ENCODE measurements at places on chromosomes 3 and 15.

GRCh38 chr3:134354612-134355251 is 19.5 kb downstream of the AMOTL2 start:
- DNase-seq: no peak

GRCh38 chr15:93985925-93986324 is 245.4 kb upstream of the MCTP2 start:
- DNase-seq: no peak

GRCh38 chr3:41364736-41365135 is 165.4 kb downstream of the CTNNB1 start:
- DNase-seq: no peak

- no peak for DNase-seq
Observed at GRCh38 chr3:89252860-89253259, 145.4 kb downstream of the EPHA3 start.

GRCh38 chr15:43518197-43518761 is 871 bp downstream of the MAP1A start:
- DNase-seq: peak; percentile 76

DNA sequence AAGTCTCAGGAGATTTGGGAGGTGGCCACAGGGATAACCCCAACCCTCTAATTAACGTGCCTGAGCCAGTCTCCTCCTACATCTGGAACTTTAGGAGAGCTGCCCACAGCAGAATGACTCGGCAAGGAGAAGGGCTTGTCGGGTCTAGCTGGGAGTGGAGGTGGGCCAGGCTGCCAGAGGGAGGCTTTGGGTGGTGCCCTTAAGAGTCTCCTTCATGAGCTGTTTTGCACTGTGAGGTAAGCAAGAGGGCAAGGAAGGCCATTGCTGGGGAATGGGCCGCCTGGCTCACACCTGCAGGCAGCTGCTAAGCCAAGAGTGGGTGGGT is 3.6 kb upstream of the TNK2 start:
- DNase-seq: no peak

DNA sequence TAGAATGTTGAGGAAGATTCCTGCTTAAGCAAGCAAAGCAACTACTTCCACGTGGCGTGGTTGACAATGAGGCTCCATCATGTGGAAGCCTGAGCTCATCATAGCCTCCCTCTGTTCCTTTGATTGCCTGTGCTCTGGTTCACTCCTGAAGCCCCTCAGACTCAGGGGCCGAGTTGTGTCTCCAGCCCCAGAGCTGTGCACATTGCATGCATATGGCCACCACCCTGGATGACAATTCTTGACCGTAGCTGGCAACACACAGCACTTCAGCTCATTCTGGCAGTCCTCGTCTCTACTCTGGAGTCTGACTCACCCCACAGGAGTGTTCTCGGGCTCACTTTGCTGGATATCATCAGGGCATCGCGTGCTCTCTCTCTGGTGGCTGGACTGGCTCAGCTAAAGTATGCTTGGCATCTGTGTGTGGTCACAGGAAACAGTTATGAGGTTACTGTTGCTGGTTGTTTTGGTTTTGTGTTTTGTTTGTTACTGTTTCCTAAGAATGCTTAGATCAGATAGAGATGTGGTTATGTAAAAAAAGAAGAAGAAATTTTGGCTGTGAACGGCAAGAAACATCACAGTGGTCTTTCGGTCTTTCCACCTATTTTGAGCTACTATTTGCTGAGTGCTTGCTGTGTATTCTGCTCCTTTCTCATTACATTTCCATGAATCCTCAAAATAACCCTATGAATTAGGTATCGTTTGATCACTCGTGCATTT is 41.6 kb upstream of the MRPS22 start:
- DNase-seq: no peak

DNA sequence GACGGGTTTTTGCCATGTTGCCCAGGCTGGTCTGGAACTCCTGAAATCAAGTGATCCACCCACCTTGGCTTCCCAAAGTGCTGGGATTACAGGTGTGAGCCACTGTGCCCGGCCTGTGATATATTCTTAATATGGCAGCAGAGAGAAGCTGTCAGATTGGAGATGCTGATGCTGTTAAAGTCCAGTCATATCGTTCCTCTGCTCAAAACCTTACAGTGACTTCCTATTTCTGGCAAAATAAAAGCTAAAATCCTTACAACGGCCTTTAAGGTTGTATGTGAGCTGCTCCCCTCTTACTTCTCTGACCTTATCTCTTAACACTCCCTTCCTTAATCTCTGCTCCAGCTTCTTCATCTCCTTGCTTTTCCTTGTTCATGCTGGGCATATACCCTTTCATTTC is 26.6 kb upstream of the MGA start:
- DNase-seq: no peak

DNA sequence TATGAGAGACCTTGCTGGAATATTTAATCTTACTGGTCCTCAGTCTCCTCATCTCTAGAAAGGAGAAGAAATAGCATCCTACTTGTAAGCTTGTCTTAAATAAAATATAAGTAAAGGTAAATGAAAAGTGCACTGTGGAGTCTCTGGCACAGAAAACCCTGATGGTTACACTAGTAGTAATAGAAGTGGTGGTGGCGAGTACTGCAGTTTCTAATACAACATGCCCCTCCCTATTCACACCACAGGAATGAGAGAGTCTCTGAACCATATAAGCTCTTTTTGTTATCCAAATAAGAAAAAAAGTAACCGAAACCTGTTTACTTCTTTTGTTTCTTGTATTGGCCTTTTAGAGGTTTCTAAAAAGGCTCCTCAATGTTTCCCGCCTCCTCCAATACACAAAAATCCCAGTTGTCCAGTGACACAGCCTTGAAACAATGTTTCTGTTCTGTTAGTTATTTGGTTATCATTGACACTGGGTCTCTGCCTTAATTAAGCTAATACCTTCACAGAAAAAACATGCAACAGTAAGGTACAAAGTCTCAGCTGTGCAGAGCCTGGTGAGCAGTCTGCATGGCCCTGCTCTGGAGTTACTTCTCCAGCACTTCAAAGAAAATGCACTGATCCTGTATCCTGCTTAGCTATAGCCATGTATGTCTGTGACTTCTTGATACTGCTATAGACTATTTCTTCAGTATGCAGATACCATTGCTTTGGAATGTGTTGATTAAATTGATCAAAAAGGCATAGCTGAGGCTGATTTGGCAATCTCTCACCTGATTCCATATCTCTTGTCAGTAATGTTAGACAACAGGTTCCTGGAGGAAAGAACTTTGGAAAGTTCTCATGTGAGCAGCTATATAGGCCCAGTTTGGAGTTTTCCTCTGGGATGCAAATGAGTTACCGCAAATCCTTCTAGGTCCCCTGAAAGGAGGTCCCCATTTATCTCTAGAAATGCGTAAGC is 315.6 kb upstream of the IL12A start:
- DNase-seq: peak; percentile 26

DNA sequence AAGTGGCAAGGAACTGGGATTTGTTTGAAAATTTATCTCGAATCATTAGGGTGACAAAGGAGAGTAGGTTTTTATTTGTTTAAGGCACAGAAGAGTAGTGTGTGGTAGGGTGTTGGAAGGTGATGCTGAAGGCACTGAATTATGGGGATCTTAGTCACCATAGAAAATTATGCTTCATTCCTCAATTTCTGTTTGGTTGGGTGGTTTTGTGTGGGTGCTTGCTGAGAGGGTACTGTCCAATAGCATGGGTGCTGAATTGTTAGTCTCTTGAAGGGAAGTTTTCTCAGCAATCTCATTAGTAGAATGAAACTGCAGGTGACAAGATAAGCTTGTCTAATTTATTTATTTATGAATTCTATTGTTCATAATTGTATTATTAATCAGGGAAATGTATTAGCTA is 610.9 kb downstream of the AGBL1 start:
- DNase-seq: peak; percentile 51

- no peak for DNase-seq
Observed at GRCh38 chr3:191376516-191377141, 46.3 kb upstream of the UTS2B start.

GRCh38 chr15:39403640-39404117 is 177.2 kb upstream of the THBS1 start:
- DNase-seq: no peak

GRCh38 chr3:64617610-64618009 is 70.2 kb downstream of the ADAMTS9 start:
- DNase-seq: no peak

- DNase-seq: peak; percentile 84
Observed at GRCh38 chr3:53254509-53255422, 1.1 kb downstream of the TKT start.

- DNase-seq: no peak
Observed at GRCh38 chr3:23452408-23452807, 249.3 kb downstream of the UBE2E2 start.

DNA sequence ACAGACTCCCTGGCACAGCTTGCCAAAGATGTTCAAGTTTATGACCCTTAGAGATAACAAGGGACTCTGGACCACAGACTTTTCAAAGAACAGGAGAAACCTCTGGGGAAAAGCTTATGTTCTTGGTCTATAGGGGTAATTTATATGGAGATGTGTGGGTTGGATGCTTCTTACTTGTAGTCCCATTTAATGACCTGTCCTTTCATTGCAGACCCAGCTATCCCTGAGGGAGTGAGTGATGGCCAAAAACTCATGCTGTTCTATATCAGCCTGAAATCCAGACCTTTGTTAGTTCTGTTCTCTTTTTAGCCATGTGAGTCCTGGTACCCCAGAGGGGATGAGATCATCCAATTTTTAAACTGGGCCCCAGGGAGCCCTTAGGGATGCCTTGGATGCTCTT is 43.7 kb upstream of the MRPL3 start:
- no peak for DNase-seq

GRCh38 chr3:52554026-52554755 is 17.8 kb downstream of the UQCC5 start:
- no peak for DNase-seq

- DNase-seq: no peak
Observed at GRCh38 chr3:196175116-196175625, 36.0 kb downstream of the ZDHHC19 start.

DNA sequence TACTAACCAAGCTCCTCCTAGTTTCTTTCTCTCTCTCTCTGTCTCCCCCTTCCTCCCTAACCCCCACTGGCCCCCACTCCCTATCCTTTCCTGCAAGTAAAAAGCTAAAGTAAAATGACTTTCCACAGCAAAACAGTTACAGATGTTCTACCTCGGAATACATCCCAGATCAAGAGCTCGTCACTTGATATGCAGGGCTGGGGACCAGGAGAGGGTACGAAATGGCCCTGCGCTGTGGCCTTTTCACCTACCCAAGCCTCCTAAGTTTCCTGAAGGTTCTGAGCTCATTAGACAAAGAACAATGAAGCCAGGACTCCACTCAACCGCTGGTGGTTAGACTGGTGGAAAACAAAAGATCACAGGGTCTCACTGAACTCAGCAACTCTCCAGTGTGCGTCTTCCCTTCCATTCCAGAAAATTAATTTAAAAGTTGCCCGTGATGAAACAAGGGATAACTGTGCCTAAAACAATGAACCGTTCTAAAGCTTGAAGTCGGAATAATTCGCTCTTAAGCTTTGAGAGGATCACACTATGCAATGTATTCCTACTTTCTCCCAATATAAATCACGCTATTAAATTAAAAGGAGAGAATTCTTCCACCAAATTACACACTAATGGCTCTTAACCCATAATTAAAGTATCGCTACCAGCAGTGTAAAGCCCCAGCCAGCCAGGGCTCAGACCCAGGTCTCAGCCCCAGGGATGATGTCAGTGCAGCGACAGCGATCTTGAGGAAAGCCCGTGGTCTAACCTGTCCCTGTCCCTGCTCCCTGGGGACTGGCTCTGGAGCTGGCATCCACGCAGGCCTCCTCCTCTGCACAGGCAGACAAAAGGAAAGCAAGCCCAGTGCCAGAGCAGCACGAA is 5.0 kb downstream of the VGLL4 start:
- no peak for DNase-seq

DNA sequence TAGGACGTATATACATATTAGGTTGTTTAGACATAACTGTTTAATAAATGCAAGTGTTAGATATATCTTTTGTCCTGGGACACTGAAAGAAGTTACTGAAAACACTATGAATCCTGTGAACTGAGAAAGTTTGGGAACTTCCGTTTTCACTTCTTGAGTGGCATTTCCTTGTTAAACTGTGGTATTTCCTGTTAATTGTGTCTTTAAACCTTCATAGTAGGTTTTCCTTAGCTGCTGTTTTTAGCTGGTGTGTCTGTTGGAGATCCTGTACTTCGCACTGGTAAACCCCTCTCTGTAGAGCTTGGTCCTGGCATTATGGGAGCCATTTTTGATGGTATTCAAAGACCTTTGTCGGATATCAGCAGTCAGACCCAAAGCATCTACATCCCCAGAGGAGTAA is 37.1 kb downstream of the ATP6V1A start:
- DNase-seq: peak; percentile 10

- peak; percentile 23 for DNase-seq
Observed at GRCh38 chr15:48388016-48388851, 57.0 kb downstream of the DUT start.

DNA sequence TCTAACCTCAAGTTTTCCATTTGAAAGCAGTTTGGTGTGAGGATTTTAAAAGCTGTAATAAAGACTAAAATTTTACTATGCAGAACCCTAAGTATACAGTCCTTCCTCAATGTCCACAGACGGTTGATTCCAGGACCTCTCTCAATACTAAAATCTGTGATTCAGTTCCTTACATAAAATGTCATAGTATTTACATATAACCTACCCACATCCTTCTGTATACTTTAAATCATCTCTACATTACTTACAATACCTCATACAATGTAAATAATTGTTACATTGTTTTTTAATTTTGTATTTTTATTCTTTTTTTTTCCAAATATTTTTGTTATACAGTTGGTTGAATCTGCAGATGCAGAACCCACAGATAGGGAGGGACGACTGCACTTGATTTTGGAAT is 2.8 kb upstream of the TOPAZ1 start:
- no peak for DNase-seq

All from iPS-NIHi11 (cell line).